ENCODE measurements at places on chromosomes 6 and 20. TPM values are rescaled to one million over a fixed set of nuclear protein-coding genes. Genes with fewer than 3 reads are reported as not detected.

The ARG1 gene
- total RNA-seq, result not detected

The SPAG4 gene
- 12.6 TPM for total RNA-seq

The DDX27 gene
- 13.9 TPM for total RNA-seq

The ITPR3 gene
- 6.7 TPM for total RNA-seq

The XKR7 gene
- under 0.01 TPM for total RNA-seq

The COL19A1 gene
- total RNA-seq, result not detected

The POU5F1 gene
- not detected for total RNA-seq

- no peak for DNase-seq
These were observed 60.5 kb downstream of the MTHFD1L start for GRCh38 chr6:150925976-150926375.

GRCh38 chr20:63678667-63679465, 17.6 kb upstream of the TNFRSF6B start:
- DNase-seq, result no peak

DNA sequence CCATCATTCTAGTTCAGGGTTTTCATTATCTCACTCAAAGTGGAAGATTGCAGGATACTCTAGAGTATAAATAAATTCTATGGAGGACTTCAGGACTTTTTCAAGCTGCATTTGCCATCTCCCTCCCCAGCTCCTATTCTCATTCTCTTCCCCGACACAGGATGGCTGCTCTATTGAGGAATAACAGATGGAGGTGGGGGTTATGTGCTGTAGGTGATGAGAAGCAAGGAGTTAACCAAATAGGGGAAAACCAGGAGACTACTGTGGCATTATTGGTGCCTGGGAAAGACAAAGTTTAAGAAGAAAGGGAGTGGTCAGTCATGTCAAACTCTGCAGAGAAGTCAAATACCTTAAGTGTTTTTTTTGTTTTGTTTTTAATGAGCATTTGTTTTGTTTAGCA, 109.3 kb downstream of the GRIK2 start:
- no peak for DNase-seq

- no peak for DNase-seq
These were observed 132.4 kb downstream of the ELOVL4 start for GRCh38 chr6:79814940-79815339.

DNA sequence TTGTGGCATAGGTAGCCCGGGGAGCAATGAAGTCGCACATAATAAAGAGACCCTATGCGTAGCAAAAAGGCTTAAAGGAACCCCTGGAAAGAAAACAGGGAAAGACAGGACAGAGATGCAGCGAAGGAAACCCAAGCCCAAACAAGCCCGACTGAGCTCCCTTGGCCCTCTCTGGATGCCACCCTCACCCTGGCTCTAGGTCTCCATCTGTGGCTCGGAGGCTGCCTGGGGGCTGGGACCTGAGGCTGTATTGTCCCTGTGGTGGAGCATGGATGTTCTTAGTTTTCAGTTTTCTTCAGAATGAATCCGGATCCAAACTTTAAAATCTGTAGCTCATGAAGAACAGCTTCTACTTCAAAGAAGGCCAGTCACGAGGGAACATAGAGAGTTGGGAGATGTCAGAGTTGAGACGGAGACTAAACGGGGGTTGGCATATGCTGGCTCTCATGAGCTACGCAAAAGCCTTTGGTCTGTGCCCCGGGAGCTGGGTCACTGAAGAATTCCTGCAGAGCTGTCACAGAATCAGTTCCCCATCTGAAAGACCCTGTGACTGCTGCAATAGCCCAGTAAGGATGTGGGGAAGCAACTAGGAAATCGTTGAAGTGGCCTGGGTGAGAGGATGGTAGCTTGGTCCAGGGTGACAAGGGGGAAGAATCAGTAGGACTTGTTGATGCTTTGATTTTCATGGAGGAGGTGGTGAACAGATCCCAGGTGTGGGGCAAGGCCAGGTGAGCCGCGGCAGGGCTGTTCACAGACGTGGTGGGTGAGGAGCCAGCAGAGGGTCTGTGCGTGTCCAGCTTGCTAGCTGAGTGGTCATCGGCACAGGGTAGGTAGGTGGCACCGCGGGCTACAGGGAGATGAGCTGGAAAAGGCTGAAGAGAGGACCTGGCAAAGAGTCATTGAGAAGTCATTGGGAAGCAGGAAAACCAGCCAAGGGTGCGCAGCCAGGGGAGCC, 35.2 kb downstream of the SYNDIG1 start:
- no peak for DNase-seq

- no peak for DNase-seq
These were observed 708.8 kb downstream of the EYS start for GRCh38 chr6:64998204-64998603.

GRCh38 chr6:117613920-117614560, 11.7 kb upstream of the GOPC start:
- no peak for DNase-seq

GRCh38 chr6:114144887-114145851, 174.2 kb upstream of the HDAC2 start:
- DNase-seq, result no peak

GRCh38 chr6:156508923-156509322, 268.3 kb upstream of the ARID1B start:
- no peak for DNase-seq

DNA sequence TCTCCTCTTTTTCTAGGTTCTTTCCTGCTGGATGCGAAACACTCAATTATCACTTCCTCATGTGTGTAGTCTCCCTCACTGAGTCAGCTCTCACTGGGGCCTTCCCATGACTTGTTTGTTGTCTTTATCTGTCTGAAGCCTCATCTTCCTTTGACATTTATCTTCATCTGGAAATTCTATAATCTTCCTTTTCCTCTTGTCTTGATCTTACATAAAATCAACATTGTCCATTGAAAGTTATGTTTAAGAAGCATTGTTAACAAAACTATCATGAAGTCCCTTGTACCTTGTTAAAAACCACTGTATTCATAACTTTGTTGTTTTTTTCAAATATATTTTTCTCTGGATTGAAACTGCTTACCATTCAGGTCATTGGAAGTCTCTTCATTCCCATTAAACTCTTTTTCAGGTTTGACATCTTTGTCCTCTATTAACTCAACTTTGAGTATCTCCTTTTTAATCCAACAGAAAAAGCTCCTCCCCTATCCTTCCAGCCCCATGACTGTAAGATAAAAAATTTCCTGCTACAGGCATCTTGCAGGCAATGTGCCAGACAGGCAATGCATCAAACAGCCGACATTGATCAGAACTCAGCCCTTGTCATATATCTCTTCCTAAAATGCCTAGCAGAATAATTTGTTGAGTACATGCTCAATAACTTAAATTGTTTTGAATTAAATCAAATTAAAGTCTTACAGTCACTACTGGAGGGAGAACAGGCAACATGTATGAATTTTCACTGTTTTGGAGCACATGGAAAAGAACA, 34.8 kb downstream of the MYLIP start:
- DNase-seq, result peak; percentile 71

DNA sequence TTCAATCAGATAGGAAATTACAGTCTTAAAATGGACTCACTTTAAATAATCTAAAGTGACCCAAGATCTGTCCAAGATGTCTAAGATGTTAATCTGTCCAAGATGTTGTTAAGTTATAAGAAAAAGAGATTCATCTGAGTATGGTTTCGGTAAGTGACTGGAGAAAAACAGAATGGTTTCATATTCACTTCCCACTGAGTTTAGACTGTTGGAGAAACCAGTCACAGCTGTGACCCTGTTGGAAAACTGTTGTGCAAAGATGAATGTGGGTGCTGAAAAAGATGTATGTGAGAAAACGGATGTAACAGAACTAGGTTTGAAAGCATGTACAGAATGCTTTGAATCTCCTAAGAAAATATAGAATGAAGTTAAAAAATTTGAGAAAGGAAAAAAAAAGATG, 325.9 kb downstream of the COL12A1 start:
- no peak for DNase-seq

DNA sequence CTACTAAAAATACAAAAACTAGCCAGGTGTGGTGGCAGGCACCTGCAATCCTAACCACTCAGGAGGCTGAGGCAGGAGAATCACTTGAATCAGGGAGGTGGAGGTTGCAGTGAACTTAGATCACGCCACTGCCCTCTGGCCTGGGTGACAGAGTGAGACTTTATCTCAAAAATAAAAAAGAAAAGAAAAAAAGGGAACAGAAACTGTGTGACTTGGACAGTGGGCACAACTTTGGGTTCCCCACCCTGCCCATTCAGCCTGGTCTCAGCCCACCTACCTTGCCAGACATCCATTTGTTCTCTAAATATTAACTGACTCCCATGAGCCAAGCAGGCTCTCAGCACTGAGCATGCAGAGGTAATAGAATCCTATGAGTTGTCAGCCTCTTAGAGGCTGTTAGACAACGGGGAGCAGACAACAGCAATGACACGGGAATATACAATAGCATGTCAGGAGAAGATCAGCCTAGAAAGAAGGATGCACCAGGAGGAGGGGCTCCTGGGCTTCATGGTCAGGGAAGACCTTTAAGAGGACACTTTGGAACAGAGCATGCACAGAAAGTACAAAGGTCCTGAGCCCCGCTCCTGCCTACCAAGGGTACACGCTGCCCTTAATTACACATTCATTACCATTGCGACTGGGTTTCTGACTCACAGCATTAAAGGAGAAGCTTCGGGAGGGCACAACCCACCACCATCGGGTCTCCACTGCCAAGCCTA, 20.0 kb downstream of the FAM209B start:
- no peak for DNase-seq

- no peak for DNase-seq
These were observed 288.7 kb downstream of the RNF144B start for GRCh38 chr6:18675881-18676280.

DNA sequence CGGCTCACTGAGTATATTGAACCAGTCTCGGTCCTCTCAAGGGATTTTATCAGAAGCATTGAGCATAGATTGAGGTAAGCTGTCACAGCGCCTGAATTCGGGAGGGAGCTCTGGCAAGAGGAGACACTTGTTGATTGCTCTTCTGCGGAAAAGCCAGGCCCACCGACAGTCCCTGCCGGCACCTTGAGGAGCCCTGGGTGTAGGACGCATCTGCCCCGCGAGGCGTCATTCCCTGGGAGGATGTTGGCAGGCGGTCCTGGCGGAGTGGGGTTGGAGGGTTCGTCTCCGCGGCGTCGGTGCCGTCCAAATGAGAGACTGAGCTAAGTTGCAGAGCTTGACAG, 843 bp downstream of the FBXO9 start:
- DNase-seq, result peak; percentile 51

DNA sequence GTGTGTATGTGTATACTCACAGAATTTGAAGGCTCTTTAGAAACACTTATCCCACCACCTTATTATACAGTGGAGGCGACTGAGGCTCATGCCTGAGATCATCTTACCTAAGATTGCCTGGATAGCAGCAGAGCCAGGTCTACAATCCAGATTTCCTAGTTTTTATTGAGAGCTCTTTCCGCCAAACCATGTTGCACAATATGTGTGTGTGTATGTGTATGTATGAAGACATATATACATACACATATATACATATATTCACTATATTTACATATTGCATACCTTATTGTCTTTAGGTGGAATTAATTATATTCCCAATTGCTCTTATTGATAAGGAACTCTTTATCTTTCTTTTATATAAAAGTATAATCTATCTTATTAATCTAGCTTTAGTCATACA, 130.6 kb downstream of the AFG1L start:
- DNase-seq, result no peak

GRCh38 chr6:34543421-34543820, 12.7 kb downstream of the SPDEF start:
- peak; percentile 42 for DNase-seq

GRCh38 chr6:130929036-130929678, 102.0 kb downstream of the SMLR1 start:
- peak; percentile 64 for DNase-seq

DNA sequence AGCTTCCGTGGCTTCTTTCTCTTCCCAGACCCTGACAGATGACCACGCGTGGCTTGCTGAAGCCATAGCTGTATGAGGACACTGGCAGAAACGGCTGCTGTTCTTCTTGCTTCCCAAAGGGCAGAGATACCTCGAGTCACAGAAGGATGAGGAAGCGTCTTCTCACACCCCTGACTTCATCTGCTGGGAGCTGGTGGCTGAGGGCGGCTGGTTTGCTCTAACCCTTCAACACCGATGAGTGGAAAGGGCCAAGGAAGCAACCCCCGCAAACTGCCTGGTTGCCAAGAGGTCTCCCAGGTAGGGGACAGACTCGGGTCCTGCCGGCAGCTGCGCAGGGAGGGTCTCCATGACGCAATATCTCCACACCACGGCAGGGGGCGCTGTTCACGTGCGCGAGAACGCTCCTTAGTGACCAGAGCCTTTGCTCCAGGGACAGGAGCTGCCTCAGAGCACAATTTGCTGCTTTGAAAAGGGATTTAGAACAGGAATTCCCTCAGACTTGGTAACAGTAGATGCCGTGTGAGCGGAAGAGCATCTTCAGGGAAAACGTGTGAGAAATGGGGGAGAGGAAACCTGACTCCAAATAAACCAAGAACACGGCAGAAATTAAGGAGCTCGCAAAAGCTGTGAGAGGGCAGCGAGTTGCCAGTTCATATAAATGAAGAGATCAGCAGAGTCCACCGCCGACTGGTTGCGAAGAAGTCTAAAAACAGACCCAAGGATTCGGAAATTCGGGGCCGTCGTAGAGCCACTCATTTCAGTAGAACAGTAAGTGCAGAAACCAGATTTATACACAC, 80.2 kb downstream of the ERMARD start:
- peak; percentile 73 for DNase-seq

DNA sequence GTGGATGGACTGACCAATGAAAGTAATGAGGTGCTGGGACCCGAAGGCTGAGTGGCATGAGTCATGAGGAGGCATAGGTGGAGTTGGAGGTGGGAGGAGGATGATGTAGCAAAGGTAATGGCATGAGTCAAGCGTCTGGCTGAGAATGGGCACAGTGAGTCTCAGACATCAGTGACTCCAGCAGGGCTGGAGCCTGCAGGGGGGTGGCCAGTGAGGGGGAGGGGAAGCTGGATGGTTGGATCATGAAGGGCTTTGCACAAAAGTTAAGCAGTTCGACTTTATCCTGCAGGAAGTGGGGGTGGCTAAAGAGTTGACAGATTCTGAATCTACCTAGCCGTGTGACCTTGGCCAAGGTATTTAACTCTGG, 99.0 kb upstream of the IYD start:
- no peak for DNase-seq

DNA sequence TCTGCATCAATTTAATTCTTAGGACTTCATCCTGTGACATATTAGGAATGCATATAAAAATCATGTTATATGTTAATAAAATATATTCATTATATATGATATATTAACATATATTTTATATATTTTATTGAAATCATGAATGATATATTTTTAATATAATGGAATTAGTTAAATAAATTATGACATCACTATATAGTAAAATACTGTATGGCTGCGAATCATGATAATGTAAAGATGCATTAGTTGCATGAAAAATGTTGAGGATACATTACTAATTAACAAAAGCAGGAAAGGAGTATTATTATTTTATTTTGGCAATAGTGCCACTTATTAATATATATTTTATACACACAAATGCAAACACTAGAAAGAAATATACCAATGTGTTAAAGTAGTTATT, 8.4 kb upstream of the RNF217 start:
- DNase-seq, result no peak

DNA sequence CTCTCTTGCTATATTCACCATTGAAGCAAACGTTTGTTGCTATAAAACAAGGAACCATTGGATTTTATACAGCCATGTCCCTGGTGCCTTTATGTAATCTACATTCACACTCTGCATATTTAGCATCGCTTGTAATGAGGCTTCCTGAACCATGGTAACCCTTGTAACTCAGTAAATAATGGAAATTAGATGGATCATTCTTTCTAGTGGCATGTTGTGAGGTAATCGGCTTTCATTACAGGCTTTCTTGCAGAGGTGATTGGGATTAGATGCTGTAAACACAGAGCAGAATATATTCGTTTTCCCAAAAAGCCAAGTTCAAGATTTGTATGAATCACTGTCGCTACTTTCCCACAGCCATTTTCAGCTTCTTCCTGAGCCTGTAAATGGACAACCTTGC, 36.1 kb downstream of the SMPDL3A start:
- no peak for DNase-seq

Measured in lung microvascular endothelial cell (primary cell).